ENCODE measurements at places on chromosomes 1 and 21.

DNA sequence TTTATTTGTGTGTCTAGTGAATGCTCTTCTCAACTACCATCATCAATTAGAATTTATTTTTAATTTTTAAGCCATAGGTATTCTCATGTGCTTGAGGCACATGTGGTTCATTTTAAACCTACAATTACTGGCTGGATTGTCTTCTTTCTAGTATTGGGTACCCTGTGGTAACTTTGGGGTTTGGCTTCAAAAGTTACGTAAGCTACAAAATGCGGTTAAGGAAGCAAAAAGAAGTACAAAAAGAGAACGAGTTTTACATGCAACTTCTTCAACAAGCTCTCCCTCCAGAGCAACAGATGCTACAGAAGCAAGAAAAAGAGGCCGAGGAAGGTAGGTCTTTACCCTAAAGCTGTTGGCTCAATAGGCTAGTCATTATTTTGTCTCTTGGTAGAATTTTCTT is 25.8 kb downstream of the MACO1 start:
- DNase-seq, result no peak

- DNase-seq, result no peak
Measured at GRCh38 chr1:93980320-93981273, 71.4 kb upstream of the GCLM start.

GRCh38 chr1:107105914-107106313 is 34.9 kb upstream of the NTNG1 start:
- no peak for DNase-seq

- no peak for DNase-seq
Measured at GRCh38 chr1:213418268-213419071, 367.4 kb downstream of the RPS6KC1 start.

- DNase-seq, result no peak
Measured at GRCh38 chr1:43796111-43796581, 88.8 kb downstream of the ST3GAL3 start.

- DNase-seq, result no peak
Measured at GRCh38 chr21:45326169-45326851, 38.6 kb upstream of the POFUT2 start.

DNA sequence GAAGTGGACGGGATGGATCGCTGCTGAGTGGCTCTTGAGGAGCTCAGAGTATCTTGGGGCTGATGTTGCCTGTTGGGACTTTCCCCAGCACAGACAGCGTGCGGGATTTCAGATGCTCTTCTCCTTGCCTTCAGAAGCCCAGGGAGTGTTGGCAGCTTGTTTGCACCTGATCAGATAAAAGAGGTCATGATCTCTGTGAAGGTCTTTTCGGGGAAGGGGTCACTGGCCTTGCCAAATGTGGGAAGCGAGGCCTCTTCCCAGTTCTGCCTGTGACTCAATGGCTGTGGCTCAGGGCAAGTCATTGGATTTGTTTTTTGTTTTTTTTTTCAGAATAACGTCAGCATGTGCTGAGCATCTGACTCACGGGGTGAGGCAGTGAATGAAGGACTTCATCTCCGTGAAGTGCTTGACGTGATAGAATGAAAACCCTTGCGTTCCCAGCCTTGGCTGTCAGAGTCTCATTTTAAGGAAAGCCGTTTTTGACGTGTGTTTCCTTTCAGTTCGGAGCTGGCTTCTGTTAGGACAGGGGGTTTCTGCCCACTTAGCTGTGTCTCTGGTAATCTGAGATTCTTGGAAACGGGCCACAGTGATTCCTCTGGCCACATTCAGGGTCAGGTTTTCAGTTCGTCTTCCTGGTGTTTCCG is 46.7 kb downstream of the GALNT2 start:
- DNase-seq, result no peak

DNA sequence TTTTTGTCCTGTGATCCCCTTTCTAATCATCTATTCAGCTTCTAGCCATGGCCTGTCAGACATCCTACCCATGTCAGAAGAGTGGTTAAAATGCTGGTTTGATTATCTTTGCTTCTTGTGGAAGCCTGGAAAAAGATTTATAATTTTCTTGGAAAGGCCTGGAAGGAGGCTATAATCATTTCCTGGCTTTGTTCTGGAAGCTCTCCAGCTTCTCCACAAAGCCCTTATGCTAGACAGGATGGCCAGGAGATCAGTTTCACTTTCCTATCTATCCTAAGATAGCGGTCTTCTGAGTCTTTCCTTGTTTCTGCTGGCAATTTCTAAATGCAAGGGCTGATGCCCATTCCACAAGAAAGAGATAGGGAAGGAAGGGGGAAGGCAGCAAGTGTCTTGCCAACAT is 90.9 kb upstream of the SLC44A3 start:
- DNase-seq, result no peak
